ENCODE measurements at places on chromosomes 7 and 10.

GRCh38 chr7:47988496-47989386, 9.3 kb upstream of the HUS1 start:
- no peak for DNase-seq

DNA sequence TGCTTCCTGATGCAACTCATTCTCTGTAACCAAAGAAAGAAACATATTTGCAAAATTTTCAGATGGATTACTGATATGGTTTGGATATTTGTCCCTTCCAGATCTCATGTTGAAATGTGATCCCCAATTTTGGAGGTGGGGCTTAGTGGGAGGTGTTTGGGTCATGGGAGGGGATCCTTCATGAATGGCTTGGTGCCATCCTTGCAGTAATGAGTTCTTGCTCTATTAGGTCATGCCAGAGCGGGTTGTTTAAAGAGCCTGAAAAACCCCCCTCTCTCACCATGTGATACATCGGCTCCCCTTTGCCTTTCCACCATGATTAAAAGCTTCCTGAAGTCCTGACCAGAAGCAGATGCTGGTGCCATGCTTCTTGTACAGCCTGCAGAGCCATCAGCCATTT, 43.8 kb upstream of the PRKG1 start:
- no peak for DNase-seq

- DNase-seq: no peak
These were observed 172.4 kb downstream of the SEMA3E start for GRCh38 chr7:83476511-83477050.

- DNase-seq: no peak
These were observed 4.4 kb downstream of the GPR37 start for GRCh38 chr7:124761164-124761715.

DNA sequence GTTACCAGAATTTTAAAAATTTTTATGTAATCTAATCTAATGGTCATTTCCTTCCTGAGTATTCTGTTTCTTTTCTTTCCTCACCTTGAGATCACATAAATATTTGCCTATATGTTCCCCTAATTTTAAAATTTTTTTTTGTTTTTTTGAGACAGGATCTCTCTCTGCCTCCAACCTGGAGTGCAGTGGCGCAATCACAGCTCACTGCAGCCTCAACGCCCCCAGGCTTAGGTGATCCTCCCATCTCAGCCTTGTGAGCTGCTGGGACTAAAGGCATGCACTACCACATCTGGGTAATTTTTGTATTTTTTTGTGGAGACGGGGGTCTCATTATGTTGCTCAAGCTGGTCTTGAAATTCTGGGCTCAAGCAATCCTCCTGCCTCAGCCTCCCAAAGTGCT, 4.1 kb upstream of the PROSER2 start:
- DNase-seq: no peak

DNA sequence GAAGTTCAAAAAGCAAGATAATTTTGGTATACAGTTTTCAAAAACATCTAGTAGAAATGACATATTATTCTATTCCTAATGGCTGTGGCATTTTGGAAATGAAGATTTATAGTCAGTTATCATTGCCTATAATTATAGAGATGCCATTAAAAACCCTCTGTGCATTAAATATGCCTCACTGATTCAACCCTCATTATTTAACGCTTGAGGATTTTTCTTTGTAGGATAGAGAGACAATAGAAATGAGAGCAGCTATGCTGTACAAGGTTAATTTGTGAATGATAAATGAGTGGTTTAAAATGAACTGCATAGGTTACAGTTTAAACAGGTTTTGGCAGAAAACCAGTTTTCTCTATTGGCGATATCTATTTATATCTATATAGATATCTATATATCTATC, 32.2 kb upstream of the SEMA3A start:
- no peak for DNase-seq

GRCh38 chr7:108497082-108497725, 28.7 kb downstream of the PNPLA8 start:
- DNase-seq: peak; percentile 60

- no peak for DNase-seq
These were observed 176.6 kb upstream of the PRKCQ start for GRCh38 chr10:6756716-6757115.

DNA sequence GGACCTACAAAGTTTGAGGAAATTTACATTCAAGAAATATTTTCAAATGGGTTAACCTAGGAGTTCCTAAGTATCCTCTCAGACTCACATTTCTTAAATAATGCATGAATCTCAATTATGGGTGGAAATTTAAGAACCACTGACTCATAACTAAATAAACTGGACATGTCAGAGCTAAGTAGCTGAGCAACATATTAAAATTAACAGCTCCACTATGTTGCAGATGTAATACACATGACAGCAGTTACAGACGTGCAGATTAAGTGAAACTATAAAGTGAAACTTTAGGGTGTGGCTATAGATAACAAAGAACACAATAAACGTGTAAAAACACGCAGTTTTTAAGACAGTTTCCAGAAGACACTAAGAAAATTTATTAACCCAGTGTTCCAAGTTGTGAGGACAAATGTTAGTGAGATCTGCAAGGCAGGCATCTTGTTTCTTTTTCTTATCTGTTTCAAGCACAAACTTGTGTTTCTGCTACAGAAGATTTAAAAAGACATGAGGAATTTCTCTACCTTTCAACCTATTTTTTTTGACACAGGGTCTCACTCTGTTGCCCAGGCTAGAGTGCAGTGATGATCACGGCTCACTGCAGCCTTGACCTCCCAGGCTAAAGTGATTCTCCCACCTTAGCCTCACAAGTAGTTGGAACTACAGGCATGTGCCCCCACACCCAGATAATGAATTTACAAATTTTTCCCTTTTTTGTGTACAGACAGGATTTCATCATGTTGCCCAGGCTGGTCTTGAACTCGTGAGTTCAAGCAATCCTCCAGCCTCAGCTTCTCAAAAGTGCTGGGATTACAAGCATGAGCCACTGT, 25.3 kb downstream of the DNMBP start:
- peak; percentile 38 for DNase-seq

GRCh38 chr10:44628921-44629320, 244.0 kb upstream of the CXCL12 start:
- peak; percentile 65 for DNase-seq

DNA sequence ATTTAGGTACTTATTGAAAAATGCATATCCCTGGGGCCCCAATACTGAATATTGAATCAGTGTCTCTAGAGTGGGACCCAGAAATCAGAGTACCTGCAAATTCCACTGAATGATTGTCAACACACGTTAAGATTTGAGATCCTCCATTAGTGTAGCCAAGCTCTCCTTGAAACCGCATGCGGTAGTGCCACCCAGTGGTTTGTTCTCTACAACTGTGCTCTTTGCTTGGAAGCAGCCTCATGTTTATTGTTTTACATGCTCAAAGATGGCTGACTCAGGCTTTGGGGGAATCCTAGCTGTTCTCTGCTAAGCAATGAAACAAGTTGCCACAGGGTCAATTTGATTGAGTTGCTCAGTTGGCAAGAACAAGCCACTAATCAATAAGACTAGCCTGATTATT, 340.2 kb upstream of the CELF2 start:
- peak; percentile 62 for DNase-seq

GRCh38 chr10:12505683-12506082, 156.3 kb downstream of the CAMK1D start:
- no peak for DNase-seq

- DNase-seq: no peak
These were observed 83.7 kb upstream of the EFCAB10 start for GRCh38 chr7:105664816-105665525.

DNA sequence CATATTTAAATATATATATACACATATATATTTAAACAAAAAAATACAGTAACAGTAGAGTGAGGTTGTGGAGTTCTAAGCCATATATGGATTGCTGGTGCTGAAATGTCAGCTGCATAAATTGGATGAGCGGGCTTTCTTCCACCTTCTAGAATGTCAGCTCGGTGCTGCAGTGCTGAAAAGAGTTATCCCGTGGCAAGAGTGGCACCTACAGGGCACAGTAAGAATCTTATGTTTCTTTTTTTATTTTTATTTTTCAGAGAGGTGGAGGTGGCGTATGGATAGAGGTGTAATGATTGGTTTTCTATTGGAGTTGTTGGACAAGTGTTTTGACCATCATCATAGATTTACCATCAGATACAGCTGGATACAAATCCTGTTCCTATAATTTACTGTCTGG, 86.2 kb upstream of the DYNC1I1 start:
- DNase-seq: peak; percentile 55

DNA sequence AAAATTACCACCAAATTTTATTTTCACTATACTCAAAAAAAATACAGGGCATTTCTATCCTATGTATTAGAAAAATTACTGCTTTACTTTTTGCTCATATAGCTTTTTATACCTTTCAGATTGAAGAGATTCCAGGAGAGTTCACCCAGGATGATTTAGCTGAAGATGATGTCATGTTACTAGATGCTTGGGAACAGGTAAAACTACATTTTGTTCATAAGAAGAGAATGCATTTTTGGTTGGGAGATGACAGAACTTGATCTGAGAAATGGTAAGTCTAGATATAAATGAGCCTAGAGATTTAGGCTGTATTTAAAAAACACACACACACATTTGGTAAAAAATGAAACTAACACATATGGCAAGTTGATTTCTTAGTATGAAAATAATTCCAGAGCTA, 38.1 kb upstream of the ARL4A start:
- DNase-seq: no peak

GRCh38 chr10:124119946-124120345, 26.5 kb upstream of the CHST15 start:
- DNase-seq: peak; percentile 59

GRCh38 chr10:83724471-83725241, 414.7 kb upstream of the GHITM start:
- no peak for DNase-seq

GRCh38 chr7:134368851-134369544, 52.3 kb upstream of the SLC35B4 start:
- no peak for DNase-seq

DNA sequence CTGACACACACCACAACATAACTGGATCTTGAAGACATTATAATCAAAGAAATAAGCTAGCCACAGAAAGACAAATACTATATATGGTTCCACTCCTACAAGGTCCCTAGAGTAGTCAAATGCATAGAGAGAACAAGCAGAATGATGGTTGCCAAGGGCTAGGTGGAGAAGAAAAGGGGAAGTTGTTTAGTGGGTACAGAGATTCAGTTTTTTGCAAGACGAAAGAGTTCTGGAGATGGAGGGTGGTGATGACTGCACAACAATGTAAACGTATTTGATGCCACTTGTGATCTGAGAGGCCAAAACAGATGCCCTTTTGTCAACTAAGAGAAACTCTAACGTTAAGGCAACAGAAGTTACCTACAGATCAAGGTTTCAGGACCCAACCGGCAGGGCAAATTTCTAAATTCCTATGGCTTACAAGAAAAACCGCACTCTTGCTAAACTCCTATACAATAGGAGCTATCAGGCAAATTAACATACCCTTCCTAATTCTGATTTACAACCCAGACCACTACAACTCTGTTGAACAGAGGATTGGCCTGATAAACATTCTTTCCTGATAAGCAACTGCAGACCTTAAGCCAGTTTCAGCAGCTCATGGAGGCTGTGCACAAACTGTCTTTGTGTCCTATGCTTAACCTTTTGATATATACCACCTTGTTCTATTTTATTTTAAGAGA, 69.0 kb downstream of the FAM107B start:
- DNase-seq: peak; percentile 7

- no peak for DNase-seq
These were observed 11.2 kb upstream of the PLEKHA1 start for GRCh38 chr10:122363311-122363710.

GRCh38 chr7:149196705-149197171, 1.4 kb downstream of the ZNF282 start:
- no peak for DNase-seq

GRCh38 chr7:77879272-77879671, 80.7 kb downstream of the PHTF2 start:
- DNase-seq: no peak

GRCh38 chr7:99992330-99993038, 16.7 kb upstream of the AZGP1 start:
- DNase-seq: no peak

GRCh38 chr10:101224910-101225823, 4.1 kb downstream of the LBX1 start:
- DNase-seq: no peak

- peak; percentile 78 for DNase-seq
These were observed 5.6 kb downstream of the ABI1 start for GRCh38 chr10:26855186-26855585.

- no peak for DNase-seq
These were observed 95.0 kb upstream of the POM121L12 start for GRCh38 chr7:52940481-52940880.

- no peak for DNase-seq
These were observed 205.9 kb upstream of the RNF32 start for GRCh38 chr7:156434706-156435105.

DNA sequence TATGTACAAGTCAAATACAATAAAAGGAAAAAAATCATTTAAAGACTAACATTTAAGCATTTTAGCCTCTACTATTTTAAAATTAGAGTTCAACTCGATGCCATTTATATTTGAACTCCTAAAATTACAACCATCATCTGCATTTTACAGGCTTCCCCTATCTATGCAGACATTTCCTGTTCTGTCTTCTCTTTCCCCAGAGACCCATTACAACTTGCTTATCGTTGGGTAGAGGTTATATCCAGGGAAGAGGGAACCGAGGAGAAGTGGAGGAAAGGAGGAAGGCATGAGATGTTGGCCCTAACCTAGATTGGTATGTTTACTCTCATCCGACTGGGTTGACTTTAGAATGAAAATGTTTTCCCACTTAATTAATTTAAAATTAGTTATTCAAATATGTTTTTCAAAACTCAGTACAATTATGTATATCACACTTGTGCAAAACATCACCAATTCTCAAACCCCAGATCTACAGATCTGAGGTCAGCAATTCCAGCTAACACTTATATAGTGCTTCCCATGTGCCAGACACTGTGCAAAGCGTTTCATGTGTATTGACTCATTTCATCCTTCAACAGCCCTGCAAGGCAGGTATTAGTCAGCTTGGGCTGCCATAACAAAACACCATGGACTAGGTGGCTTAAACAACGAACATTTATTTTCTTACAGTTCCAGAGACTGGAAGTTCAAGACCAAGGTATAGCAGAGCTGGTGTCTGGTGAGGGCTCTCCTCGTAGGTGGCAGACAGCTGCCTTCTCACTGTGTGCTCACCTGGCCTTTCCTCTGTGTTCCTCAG, 27.3 kb upstream of the HERPUD2 start:
- no peak for DNase-seq

- no peak for DNase-seq
These were observed 24.1 kb downstream of the SORCS3 start for GRCh38 chr10:104665174-104665573.

DNA sequence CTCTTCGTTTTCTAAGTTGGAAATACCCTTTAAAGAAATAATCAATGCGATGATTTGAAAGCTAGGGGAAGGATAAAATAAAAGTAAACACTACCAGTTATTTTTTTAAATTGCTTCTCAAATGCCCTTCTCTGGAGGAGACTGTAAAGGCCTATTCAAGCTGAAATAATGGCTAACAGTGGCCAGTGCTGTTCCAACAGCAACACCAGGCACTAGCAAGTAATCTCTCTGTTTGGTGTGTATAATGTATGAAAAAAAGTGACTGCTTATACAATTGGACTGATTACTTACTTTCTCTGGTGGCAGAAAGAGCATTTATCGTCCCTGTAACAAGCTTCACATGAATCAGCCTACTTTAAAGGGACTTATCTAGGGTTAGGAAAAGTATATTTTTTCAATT, 102.7 kb downstream of the CSTF2T start:
- no peak for DNase-seq

GRCh38 chr10:988667-989545, 672 bp downstream of the GTPBP4 start:
- peak; percentile 48 for DNase-seq

All from inflammatory macrophage treated with lipopolysaccharide for 4 hours (primary cell).